ENCODE measurements at places on chromosomes 2 and 18.

GRCh38 chr2:35251156-35251555 is 1104.4 kb upstream of the CRIM1 start:
- DNase-seq, result no peak

- no peak for DNase-seq
Observed at GRCh38 chr2:106097038-106098000, 96.8 kb downstream of the UXS1 start.

DNA sequence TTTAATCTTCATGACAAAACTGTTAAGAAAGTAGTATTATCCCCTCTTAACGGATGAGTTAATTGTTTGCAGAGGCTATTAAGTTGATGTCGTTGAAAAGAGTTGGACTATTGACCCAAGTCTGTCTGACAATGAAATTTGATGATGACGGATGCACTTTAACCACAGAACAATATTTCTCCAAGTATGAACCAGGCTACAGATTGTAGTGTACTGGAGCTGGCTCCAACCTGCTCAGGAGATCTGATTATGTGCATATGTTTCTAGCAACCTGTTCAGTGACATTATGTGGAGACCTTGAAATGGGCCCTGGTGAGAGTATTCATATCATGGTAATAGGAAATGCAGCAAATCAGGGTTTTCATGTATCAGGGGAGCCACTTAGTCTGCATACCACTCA is 174.1 kb downstream of the CDH7 start:
- DNase-seq, result no peak

DNA sequence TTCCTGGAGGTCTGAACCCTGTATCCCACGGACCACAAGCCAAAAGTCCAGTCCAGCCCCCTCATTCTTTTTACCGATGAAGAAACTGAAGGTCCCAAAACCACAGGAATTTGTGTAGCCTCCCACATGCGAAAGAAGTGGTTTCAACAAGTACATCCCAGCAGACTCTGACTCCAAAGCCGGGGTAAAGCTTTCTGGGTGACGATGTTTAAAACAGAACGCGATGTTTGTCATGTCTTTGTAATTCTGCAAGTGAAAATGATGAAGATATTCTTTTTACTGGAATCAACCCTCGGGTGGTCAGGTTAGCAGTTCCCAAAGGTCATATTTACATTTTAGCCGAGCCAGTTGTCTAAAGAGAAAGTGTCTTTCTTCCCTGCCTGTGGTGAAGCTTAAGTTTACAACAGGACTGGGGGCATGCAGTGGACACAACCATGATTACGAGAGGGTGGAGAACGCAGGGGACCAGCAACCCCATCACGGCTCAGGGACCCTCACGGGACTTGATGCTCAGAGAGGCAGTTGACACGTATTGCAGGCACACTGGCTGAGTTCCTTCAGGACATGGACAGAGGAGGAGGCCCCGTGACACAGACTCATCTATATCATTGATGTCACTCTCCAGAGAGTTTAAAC is 17.8 kb upstream of the TMEM131 start:
- DNase-seq, result peak; percentile 17

DNA sequence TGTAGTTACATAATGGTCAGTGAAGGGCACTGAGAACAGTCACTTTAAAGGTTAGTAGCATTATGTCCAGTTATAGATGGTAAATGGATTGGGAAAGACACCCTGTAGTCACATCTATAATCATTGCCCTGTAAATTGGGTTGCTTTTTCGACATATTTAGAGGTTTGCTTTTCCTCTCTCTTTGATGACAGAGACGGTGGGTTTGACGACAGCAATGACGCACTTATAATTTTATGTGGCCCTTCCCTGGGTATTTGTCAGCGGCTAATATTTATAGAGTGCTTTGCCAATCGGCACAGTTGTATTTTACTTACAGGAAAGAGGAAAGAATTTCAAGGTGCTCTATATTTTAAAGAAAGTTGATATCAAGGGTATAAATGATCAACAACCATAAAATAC is 2.8 kb downstream of the CPS1 start:
- DNase-seq, result no peak

- DNase-seq, result no peak
Observed at GRCh38 chr2:44994377-44994776, 14.9 kb downstream of the SIX2 start.

- no peak for DNase-seq
Observed at GRCh38 chr2:159613651-159614285, 2.6 kb downstream of the BAZ2B start.

GRCh38 chr2:176407706-176408105 is 138.5 kb downstream of the MTX2 start:
- DNase-seq, result no peak

- DNase-seq, result no peak
Observed at GRCh38 chr2:50752237-50752636, 279.7 kb downstream of the NRXN1 start.

- DNase-seq, result peak; percentile 47
Observed at GRCh38 chr18:22703883-22704585, 229.1 kb upstream of the RBBP8 start.

DNA sequence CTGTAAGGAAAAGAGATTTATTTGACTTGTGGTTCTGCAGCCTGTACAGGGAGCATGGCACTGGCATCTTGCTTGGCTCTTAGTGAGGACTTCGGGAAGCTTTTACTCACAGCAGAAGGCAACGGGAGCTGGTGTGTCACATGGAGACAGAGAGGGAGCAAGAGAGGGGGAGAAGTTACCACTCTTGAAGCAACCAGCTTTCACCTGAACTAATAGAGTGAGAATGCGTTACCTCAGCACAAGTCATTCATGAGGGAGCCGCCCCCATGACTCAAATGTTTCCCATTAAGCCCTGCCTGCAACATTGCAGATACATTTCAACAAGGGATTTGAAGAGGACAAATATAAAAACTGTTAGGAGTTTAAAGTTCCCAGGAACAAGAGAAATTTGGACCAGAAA is 190.0 kb downstream of the CYRIA start:
- DNase-seq, result peak; percentile 43

- DNase-seq, result no peak
Observed at GRCh38 chr2:100627330-100628300, 64.8 kb downstream of the PDCL3 start.

GRCh38 chr18:52009958-52010357 is 330.0 kb upstream of the DCC start:
- DNase-seq, result no peak

DNA sequence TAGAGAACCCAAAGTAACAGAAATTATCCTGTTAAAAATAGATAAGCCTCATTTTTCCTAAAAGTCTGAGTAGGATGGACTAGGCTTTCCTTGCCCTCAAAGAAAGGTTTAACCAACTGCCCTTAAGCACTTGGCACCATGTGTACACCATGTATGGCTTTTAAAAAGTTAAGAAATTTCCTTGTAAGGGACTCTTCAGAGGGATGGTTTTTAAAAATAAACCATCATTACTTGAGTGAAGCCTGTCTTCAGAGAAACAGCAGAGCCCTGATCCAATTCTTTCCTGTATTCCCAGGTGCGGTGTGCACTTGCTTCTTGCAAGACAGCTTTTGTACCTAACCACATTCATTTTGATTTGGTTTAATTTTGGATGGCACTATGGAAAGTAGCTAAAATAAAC is 1.1 kb upstream of the NEMP2 start:
- DNase-seq, result no peak

GRCh38 chr2:3110994-3111666 is 266.5 kb downstream of the EIPR1 start:
- DNase-seq, result no peak

DNA sequence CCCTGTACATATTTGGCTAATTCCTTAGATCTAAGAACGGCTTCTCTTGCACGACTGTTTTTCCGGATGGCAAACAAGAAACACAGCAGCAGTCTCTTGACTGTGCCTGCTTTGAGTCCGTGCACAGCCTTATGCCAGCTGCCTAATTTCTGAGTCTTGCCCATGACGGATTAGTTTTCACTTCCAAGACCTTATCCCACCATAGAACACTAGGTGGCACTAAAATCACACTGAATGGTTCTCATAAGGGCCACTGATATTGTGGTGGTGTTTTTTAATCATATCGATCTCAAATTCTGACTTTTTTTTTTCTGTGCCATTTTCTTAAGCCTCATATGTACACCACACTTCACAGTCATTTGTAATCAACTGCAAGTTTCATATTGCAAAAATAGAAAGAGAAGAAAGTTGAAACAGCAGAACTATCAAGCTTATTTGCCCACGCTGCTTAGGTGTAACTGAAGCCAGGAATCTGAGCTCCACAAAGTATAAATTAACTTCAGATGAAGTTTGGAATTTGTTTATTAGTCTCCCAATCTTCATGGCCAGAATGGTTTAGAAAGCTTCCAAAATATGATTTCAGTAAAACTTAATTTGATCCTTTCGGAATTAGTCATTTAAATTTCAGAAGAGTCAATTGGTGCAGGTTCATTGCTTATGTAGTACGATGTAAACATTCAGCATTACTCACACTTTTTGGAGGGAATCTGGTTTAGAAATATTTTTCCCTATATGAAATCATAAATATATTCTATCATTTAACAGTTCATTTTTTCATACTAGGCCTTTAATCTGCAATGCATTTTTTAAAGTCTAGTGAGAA is 45.5 kb upstream of the SCN7A start:
- DNase-seq, result peak; percentile 37

GRCh38 chr2:168198476-168199207 is 48.8 kb downstream of the STK39 start:
- no peak for DNase-seq

- DNase-seq, result peak; percentile 57
Observed at GRCh38 chr2:44937688-44938240, 3.7 kb upstream of the SIX3 start.

- DNase-seq, result no peak
Observed at GRCh38 chr2:118492335-118492734, 355.1 kb downstream of the EN1 start.

DNA sequence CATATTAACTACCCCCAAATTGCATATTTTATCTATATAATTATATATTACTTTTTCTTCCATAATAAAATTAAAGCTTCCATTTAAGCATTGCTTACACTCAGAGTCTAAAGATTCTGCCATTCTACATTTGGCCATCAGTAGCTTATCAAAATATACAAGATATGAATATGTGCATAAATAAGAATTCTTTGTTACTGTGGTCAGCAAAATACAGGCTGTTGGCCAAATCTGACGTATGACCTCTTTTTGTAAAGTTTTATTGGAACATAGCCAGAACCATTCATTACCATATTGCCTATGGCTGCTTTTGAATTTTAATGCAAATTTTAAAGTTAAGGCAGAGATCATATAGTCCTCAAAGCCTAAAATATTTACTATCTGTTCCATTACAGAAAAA is 643.9 kb upstream of the VRK2 start:
- no peak for DNase-seq

DNA sequence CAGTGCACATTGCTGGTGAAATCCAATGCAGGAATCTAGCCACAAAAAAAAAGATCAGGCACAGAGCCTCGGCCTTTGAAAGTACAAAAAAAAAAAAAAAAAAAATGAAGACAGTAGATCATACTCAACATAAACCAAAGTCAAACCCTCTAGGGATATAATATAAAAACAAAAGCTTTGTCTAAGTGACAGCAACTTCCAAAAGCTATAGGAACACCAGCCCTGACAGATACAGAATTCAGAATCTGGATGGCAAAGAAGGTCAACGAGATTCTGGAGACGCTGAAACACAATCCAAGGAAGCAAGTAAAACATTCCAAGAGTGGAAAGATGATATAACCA is 54.0 kb upstream of the SCN1A start:
- DNase-seq, result no peak

DNA sequence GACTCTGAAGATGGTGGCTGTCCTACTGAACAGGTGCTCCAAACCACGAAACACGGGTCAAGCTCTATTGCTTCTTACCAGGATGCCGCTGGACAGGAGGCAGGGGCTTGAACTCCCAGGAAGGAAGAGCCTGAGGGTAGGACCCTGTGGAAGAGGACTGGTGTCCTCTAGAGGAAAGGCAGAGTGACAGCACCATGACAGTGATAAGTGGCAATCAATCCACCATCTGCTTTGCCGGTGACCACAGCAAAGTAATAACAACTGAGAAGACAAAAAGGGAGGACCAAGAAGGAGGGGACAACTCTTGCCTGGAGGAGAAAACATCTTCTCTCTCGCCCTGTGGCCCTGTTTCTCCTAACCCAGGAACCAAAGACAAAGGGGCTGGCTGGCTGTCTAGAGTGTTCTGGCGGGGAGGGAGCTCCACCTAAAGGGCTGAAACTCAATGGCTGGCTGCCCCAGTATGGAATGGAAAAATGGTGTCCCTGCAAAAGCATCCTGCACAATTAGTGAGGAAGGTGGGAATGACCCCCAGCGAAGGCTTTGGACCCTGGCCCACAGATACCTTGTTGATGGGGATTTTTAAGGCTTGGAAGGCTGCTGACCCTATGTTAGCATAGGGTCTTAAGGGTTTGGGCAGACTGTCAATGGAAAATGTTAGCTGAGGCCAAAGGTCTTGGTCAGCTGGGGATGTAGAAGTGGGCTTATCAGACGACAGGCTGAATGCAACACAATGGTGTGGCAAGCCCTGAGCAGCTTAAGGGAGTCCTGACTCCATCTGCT is 35.4 kb downstream of the PROC start:
- peak; percentile 26 for DNase-seq

- no peak for DNase-seq
Observed at GRCh38 chr18:74264303-74265020, 27.3 kb downstream of the CYB5A start.

DNA sequence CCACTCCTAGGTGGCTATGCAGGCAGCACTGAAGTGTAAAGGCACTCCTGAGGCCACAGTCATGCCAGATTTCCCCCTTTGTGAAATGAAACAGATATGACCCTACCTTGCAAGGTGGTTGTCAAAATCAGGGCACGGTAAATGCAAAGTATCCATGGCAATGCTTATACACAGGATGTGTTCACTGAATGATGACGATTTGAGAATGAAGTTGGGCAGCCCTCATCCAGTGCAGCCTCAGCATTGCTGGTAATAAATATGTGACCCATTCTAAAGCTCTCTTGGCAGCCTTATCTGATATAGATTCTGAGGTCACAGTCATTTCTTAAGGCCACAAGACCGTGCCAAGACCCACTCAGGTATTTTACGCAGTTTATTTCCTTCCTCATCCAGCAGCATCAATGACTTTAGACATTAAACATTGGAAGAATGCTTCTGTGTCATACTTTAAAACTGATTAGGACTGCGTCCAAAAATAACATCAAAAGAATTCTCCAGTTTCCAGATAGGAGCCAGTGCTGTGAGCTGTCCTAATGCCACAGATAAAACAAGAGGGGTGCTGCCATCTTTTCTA is 125.5 kb upstream of the SERTAD2 start:
- peak; percentile 80 for DNase-seq

DNA sequence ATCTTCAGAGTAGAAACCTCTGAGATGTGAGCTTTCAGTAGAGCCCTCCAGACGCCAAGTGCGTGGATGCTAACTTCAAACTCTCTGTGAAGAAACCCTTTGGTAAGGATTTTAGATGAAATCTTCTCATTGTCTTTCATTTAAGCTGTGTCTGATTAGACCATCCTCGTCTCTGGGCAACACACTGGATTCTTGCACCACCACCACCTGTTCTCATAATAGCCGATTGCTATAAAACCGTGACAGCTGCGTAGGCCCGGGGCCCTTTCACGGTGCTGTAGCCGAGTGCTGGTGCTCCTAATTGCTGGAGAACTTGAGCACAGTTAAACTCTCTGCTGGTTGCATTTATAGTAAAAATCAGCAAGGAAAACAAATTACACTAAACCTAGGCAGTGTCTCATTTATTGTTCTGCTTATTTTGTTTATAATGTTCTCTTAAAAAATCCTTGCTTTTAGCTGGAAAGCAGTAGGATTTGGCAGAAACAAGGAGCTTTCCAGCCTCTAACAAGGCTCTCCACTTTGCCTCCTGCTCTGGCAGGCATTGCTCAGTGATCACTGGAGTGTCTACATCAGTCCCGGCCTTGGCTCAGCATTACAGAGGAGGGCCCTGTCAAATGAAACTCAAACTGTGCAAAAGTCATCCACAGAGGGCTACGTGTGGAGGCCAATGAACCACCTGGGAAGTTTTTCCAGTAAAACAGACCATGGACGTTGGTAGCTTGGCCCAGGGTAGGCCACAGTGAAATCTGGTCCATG is 40.9 kb upstream of the MBP start:
- no peak for DNase-seq

Data from Daoy (cell line).